Activated CD4-positive, alpha-beta T cell treated with anti-CD3 and anti-CD28 coated beads, Interleukin-2, amount 50 U/mL, for 1 hour (primary cell): ENCODE measurements at places on chromosomes 7 and 10.

DNA sequence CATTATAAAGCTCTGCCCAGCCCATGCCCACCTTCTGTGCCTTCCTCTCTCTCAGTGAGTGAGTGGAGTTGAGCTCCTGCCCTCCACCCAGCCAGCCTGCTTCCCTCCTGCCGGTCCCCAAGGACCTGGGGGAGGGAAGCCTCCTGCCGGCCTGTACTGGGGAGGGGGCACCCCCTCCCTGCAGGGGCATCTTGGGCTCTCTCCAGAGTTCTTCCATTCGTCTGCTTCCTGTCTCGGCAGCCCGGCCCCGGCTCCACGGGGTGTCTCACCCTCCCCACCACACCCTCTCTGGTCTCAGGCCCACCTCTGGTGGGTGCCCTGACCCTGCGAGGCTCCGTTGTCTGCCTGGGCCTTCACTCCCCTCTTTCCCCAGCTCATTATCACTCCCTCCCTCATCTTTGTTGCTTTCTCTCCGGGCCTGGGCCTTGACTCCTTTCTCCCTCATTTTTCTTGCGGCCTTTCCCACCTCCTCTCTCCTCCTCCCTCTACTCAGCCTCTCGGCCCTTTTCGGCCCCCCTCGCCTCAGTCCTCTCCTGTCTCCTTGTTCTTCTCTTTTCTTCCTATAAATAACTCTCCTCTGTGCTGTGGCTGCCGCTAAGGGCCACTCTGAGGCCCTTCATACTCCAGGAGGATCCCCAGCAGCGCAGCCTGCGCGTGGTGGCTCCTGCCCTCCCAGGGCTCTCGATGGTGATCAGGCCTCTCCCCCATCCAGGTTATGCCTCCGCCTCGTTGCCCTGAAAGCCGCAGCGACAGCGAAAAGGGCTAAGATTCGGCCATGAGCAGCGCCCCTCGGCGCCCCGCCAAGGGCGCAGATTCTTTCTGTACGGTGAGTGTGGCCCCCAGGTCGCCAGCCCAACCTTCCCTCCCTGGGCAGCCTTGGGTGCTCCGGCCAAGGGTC lies 2.1 kb downstream of the SLC4A2 start:
- DNase-seq = no peak

GRCh38 chr7:145884716-145885514 lies 231.7 kb upstream of the CNTNAP2 start:
- DNase-seq = no peak

- DNase-seq = no peak
Observed at GRCh38 chr10:109616359-109616980, 306.8 kb downstream of the XPNPEP1 start.

GRCh38 chr10:89503652-89504370 lies 31.6 kb downstream of the SLC16A12 start:
- DNase-seq = no peak

- DNase-seq = no peak
Observed at GRCh38 chr10:21167288-21168010, 270.3 kb upstream of the NEBL start.

- DNase-seq = no peak
Observed at GRCh38 chr10:13396369-13396768, 48.3 kb upstream of the SEPHS1 start.

DNA sequence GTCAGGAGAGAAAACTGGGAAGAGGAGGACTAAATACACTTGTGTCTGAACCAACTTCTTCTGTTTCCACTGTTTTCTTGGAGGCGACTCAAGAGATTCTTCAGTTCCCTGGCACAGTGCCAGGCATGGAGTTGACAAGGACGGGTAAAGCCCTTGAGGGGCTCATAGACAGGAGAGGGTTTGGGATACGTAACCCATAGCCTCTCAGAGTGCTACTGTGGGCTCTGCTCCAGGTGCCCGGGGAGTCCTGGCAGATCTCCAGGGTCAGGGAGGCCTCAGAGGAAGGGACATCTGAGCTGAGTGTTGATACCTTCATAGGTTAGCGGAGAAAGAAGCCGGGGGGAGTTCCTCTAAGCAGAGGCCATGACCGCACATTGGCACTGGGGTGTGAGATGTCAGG lies 42.0 kb downstream of the GALNT17 start:
- no peak for DNase-seq

- no peak for DNase-seq
Observed at GRCh38 chr10:36778651-36779050, 346.7 kb upstream of the ANKRD30A start.

GRCh38 chr10:84292502-84292901 lies 35.9 kb upstream of the CCSER2 start:
- no peak for DNase-seq

- no peak for DNase-seq
Observed at GRCh38 chr7:71096351-71096750, 35.6 kb upstream of the GALNT17 start.

- no peak for DNase-seq
Observed at GRCh38 chr7:44603193-44603592, 3.2 kb upstream of the OGDH start.
